Neuronal stem cell (in vitro differentiated cells): ENCODE measurements at places on chromosomes 1 and 21.

GRCh38 chr1:205354259-205355074, 2.3 kb downstream of the KLHDC8A start:
- H3K4me1 ChIP-seq: peaks cover 47% of the 10 kb centered on the region
- no peak for DNase-seq
- H3K4me3 ChIP-seq: peak overlapping the region; percentile 5
- H3K36me3 ChIP-seq: no peaks in the 10 kb centered on the region

DNA sequence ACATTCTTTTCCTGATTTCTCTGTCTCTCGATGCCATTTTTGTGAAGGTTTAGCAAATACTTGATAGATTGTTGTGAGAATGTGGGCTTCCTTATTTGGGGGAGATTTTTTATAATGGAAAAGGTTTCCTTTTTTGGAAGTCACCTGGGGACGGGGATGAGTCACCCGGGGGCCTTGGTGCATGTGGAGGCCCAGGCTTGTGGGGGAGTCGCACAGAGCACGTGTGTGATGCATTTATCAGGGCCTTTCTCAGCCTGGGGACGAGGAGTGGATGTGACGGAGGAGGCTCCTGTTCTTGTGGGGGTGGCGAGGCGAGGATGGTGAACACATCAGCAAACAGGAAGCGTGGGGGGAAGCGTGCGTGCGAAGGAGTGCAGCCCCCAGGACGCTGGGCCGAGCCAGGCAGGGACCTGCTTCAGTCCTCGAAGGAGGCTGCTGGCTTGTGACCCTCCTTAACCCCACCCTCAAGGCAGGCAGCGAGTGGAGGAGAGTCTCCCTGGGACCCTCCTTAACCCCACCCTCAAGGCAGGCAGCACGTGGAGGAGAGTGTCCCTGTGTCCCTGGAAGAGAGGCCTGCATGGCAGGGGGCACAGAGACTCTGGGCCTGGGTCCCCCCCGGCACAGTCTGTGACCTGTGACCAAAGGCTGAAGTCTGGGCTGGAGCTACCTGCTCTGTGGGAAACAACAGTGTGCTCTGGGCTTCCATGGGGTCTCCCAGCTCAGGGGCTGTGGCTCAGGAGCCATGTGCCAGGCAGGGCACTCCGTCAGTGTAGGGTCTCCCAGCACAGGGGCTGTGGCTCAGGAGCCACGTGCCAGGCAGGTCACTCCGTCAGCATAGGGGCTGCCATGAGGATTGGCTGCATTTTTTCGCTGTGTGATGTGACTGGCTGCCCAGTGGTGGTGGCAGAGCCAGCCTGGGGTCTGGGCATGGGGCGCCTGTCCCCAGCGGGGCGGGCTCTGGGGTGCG, 57.2 kb downstream of the AGPAT3 start:
- no peaks in the 10 kb centered on the region for H3K36me3 ChIP-seq
- H3K4me1 ChIP-seq: peaks cover 17% of the 10 kb centered on the region
- H3K27me3 ChIP-seq: peaks cover 2% of the 10 kb centered on the region

- DNase-seq: no peak
- H3K27ac ChIP-seq: no peak overlapping the region
- H3K27me3 ChIP-seq: no peaks in the 10 kb centered on the region
These were observed 315.0 kb downstream of the TGFB2 start for GRCh38 chr1:218659911-218660677.

DNA sequence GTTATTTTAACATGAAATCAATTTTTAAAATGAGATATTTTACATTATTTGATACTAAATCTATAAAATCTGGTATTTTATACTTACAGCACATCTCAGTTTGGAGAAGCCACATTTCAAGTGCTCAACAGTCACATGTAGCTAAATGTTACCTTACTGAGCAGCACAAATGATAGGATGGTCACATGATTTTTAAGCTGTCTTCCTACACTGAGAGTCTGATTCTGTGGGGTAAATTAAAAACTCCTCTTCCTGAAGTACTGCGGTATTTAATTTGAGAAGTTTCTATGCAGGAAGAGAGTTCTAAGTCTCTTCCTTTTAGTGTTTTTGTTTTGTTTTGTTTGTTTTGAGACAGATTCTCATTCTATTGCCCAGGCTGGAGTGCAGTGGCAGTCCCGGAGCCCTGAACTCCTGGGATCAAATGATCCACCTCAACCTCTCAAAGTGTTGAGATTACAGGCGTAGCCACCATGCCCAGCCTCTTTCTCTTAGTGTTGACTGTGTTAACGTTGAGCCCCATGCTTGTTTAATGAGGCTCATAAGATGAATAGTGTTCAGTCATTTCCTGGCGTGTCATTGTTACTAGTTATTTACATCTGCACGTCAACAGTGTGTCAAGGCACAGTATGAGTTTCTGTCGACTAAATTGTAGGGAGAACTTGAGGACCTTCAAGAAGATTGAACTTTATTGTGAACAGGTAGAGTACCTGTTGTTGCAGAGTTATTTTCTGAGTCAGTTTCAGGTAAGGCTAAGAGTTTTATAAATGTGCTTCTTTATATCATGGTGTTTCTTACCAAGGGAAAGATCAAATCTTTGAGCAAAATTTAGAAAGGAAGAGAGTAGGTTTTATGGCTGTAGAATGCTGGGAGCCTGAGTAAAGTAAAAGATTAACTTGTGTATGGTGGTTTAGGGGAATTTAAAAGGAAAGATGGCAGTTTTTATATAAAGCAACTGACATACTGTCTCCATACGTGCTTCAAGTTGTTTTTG, 3.3 kb downstream of the CNST start:
- no peak for DNase-seq
- H3K4me3 ChIP-seq: no peak overlapping the region
- H3K36me3 ChIP-seq: no peaks in the 10 kb centered on the region
- peaks cover 4% of the 10 kb centered on the region for H3K4me1 ChIP-seq

DNA sequence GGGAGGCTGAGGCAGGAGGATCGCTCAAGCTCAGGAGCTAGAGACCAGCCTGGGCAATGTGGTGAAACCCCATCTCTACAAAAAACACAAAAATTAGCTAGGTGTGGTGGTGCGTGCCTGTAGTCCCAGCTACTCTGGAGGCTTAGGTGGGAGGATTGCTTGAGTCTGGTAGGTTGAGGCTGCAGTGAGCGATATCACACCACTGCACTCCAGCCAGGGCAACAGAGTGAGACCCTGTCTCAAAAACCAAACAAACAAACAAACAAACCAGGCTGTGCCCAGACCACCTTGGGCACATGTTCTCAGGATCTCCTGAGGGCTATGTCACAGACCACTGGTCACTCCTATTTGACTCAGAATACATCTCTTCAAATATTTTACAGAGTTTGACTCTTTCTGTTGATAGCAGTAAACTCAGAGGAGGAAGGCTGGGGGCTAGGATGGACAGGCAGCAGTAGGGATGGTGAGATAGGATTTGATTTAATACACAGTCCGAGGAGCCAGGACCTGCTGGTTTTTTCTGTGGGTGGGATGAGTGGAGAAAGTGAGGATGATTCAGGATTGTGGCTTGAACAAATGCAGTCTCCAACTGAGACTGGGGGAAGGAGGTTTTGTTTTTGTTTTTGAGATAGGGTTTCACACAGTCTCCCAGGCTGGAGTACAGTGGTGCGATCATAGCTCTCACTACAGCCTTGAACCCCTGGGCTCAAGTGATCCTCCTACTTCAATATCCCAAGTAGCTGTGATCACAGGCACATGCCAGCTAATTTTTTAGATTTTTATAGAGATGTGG, 46.5 kb downstream of the OLFML3 start:
- H3K36me3 ChIP-seq: no peaks in the 10 kb centered on the region
- peaks cover 15% of the 10 kb centered on the region for H3K4me1 ChIP-seq
- H3K27me3 ChIP-seq: no peaks in the 10 kb centered on the region
- no peak overlapping the region for H3K27ac ChIP-seq
- no peak overlapping the region for H3K4me3 ChIP-seq

DNA sequence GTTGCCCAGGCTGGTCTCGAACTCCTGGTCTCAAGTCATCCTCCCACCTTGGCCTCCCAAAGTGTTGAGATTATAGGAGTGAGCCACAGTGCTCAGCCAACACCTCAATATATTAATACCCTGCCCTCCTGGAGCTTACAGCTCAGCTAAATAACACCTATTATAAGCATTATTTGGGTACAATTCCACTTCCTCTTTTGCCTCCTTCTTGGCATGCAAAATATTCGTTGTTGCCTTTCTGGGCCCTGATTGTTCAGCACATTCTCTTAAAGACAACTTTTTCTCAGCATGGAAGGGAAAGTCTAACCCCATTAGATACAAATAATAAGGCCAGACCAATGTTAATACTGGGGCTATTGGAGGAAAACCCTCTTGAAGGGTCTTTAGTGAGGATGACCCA, 2.8 kb downstream of the PAQR7 start:
- no peaks in the 10 kb centered on the region for H3K36me3 ChIP-seq
- no peaks in the 10 kb centered on the region for H3K27me3 ChIP-seq
- H3K27ac ChIP-seq: no peak overlapping the region
- peaks cover 24% of the 10 kb centered on the region for H3K4me1 ChIP-seq
- no peak for DNase-seq
- H3K4me3 ChIP-seq: no peak overlapping the region

- no peak for DNase-seq
- H3K27me3 ChIP-seq: no peaks in the 10 kb centered on the region
- peak overlapping the region; percentile 74 for H3K4me3 ChIP-seq
- H3K4me1 ChIP-seq: peaks cover 2% of the 10 kb centered on the region
- peak overlapping the region; percentile 91 for H3K27ac ChIP-seq
These were observed 872 bp downstream of the GPBP1L1 start for GRCh38 chr1:45685308-45686014.

GRCh38 chr1:23563755-23564374, 4.6 kb upstream of the ID3 start:
- no peaks in the 10 kb centered on the region for H3K36me3 ChIP-seq
- no peak overlapping the region for H3K4me3 ChIP-seq
- H3K27ac ChIP-seq: no peak overlapping the region
- no peak for DNase-seq

DNA sequence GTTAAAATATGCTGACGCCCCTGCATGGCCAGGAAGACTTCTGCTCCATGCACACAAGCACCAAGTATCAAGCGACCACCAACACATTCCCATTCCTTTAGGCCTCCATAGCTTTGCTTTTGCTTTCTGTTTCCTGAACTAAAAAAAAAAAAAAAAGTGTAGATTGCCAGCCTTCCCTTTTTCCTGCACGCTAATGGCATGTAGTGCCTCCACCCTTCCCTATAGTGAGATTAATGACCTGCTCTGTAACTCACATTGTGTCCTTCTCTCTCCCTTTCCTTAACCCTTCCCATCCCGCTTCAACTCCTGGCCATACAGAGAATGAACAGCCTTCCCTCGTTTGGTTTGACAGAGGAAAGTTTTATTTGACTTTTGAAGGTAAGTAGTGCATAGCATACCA, 57.1 kb upstream of the DYNLT5 start:
- no peak overlapping the region for H3K27ac ChIP-seq
- H3K36me3 ChIP-seq: no peaks in the 10 kb centered on the region
- H3K4me3 ChIP-seq: no peak overlapping the region
- H3K27me3 ChIP-seq: no peaks in the 10 kb centered on the region
- H3K4me1 ChIP-seq: peaks cover 9% of the 10 kb centered on the region
- DNase-seq: peak; percentile 8

GRCh38 chr1:156692925-156693847, 12.2 kb downstream of the CRABP2 start:
- DNase-seq: peak; percentile 81
- H3K27ac ChIP-seq: peak overlapping the region; percentile 71
- no peak overlapping the region for H3K4me3 ChIP-seq
- H3K4me1 ChIP-seq: peaks cover 56% of the 10 kb centered on the region

DNA sequence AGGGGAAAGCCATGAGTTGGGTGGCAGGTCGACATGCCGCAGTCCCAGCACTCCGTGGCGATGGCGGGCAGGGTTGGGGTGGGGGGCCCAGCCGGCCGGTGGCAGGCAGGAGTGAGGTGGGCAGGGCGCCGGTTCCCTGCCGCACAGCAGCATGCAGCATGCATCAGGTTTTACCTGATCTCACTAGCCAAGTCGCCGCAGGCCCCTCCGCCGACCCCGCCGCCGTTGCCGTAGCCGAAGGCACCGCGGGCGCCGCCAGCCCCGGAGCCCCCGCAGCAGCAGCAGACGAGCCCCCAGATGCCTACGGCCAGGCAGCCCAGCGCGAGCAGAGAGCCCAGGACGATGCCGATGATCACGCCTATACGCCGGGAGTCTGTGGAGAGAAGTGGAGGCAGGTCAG, 6.7 kb downstream of the VSIG8 start:
- no peaks in the 10 kb centered on the region for H3K36me3 ChIP-seq
- H3K4me1 ChIP-seq: peaks cover 4% of the 10 kb centered on the region
- H3K4me3 ChIP-seq: no peak overlapping the region
- peaks cover 41% of the 10 kb centered on the region for H3K27me3 ChIP-seq

- no peaks in the 10 kb centered on the region for H3K27me3 ChIP-seq
- DNase-seq: no peak
- peaks cover 11% of the 10 kb centered on the region for H3K4me1 ChIP-seq
- no peak overlapping the region for H3K4me3 ChIP-seq
- no peak overlapping the region for H3K27ac ChIP-seq
These were observed 167.5 kb downstream of the CLIC6 start for GRCh38 chr21:34836103-34836932.
